ENCODE measurements at places on chromosomes 6 and 20. TPM values are rescaled to one million over a fixed set of nuclear protein-coding genes. Genes with fewer than 3 reads are reported as not detected.

The ADTRP gene
- total RNA-seq, result 0.64 TPM

The HLA-DMB gene
- total RNA-seq, result not detected

The TP53TG5 gene
- total RNA-seq, result not detected

The PROKR2 gene
- not detected for total RNA-seq

The HLA-DQA1 gene
- total RNA-seq, result not detected

The SLC22A7 gene
- not detected for total RNA-seq

The NEURL2 gene
- total RNA-seq, result 5.4 TPM

The CLIC5 gene
- not detected for total RNA-seq

The CNR1 gene
- not detected for total RNA-seq

The CLPSL1 gene
- total RNA-seq, result not detected

The C20orf141 gene
- total RNA-seq, result not detected

The ERVFRD-1 gene
- not detected for total RNA-seq

The DNAH8 gene
- not detected for total RNA-seq

The LST1 gene
- total RNA-seq, result not detected

GRCh38 chr6:2035826-2036709 is 209.3 kb downstream of the GMDS start:
- no peak for DNase-seq

GRCh38 chr6:166779963-166780683 is 153.1 kb upstream of the RPS6KA2 start:
- no peak for DNase-seq

GRCh38 chr6:164563924-164564323 is 745.5 kb downstream of the C6orf118 start:
- DNase-seq, result no peak

- no peak for DNase-seq
Observed at GRCh38 chr6:3831761-3832530, 17.2 kb upstream of the FAM50B start.

GRCh38 chr20:44835661-44836221 is 25.4 kb upstream of the RIMS4 start:
- DNase-seq, result peak; percentile 15

- no peak for DNase-seq
Observed at GRCh38 chr6:2363211-2363610, 117.8 kb upstream of the GMDS start.

GRCh38 chr6:4169028-4169789 is 33.8 kb upstream of the ECI2 start:
- DNase-seq, result peak; percentile 33

- DNase-seq, result no peak
Observed at GRCh38 chr6:11211254-11211653, 21.2 kb downstream of the NEDD9 start.

DNA sequence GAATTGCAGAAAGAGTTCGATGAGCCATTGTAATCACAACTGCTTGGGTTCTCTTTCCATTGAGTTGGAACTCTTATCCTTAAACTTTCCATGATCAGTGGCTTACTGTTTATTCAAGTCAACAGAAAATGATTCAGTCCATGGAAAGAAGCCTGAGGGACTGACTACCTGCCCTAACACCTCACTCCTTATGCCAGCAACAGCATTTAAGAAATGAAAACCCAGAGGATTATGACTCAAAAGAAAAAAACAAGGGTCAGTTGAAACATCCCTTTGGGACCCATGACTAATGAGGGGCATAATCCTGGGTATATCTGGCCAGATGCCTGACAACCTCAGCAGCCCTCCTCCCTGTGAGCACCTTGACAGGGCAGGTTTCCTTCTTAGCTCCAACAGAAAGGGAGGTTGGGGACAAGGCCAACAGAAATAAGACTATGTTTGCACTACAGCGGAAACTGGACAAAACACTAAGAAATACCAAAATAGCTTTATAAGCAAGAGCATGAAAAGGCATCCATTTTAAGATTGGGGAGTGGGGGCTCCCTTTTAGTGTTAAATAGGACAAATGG is 106.7 kb downstream of the MAP3K5 start:
- DNase-seq, result peak; percentile 69

DNA sequence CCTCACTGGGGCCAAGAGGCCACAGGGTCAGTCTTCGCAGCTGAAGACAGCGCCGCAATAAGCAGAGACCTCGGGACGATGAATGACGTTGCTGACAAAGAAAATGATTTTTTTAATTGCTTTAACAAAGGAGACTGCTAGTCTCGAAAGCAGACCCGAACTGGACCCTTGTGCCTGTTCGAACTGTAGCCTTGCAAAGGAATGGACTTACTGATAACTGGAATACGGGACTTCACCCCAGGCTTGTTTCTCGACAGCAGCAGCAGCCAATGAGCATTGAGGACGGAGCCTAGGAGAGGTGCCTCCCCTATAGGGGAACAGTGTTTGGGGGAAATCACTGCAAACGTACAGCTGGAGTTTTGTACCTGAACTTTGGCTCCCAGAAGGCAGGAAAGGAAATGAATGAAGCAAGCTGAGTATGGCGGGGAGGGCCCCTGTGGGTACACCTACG is 1.3 kb upstream of the TAF4 start:
- no peak for DNase-seq

GRCh38 chr6:158257781-158258180 is 54.5 kb upstream of the TULP4 start:
- DNase-seq, result no peak

GRCh38 chr20:11917663-11918062 is at the start of gene BTBD3:
TSS of gene BTBD3 (plus strand) at chr20:11917893. CDS start at chr20:11918276, 383 bp downstream.
- peak; percentile 55 for DNase-seq

DNA sequence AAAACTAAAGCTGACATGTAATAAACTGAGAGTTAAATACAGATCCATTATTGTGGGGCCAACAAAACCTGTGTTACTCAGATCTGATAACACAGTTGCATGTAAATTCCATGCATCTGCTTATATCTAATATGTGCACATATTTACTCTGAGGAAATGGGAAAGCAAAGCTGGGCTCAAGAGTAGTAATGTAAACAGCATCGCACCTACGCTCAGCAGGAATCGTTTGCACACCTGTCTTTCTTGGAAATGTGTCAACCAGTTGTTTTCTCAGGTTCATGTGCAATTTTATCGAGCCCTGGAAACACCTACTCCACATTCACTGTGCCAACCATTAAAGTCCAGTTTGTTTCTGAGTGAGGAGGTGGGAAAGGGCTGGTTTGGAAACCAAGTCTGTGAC is 80.3 kb upstream of the CNKSR3 start:
- no peak for DNase-seq

- DNase-seq, result peak; percentile 84
Observed at GRCh38 chr20:37534401-37535157, 6.9 kb upstream of the BLCAP start.

DNA sequence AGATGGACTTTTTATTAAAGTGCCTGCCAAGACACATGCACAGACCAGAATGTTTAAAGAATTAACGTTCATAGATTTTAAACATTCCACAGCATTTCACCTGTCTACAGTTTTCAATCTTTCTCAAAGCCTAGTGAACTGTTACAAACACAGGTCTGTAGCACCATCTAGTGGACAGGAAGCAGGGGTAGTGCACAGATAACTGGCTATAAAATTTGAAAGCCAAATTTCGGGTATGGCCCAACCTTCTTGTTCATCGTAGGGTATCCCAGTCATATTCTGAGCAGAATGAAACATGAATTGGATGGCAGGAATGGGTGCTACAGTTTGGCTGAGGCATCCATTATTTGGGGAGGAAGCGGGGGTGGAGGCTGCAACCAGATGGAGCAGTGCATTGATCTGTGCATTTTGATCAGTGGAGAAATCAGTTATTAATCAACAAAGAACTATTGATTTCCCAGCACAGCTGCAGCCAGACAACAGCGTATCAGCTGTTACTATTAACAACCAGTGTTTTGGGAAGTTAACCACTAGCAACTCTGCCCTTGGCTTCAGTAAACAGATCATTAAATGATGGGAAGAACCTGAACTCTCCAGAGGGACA is 56.1 kb upstream of the B3GAT2 start:
- DNase-seq, result peak; percentile 61

- no peak for DNase-seq
Observed at GRCh38 chr6:30568245-30568644, 3.0 kb upstream of the ABCF1 start.

DNA sequence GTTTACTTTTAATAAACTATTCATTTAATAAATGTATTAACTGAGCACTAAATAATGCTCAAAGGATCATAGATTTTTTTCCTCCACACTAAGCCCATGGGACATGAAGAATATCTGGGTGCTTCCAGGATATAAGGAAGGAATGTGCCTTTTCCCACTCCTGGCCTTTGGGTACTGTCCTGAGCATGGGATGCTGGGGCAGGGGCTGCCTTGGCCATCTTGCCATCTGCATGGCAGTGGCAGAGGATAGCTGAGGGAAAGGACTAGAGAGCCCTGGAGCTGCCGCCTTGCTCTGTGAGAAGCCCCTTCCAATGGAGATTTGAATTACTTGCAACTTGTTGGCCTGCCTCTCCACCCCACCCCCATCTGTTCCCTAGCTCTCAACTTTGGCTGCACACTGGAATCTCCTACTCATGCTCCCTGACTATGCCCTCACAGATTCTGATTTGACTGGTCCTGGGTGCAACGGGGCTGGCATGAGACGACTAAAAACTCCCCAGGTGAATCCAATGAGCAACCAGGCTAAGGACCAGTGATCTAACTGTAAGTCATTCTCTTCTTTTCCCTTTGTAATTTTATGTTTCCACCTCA is 15.6 kb downstream of the DDRGK1 start:
- DNase-seq, result no peak

DNA sequence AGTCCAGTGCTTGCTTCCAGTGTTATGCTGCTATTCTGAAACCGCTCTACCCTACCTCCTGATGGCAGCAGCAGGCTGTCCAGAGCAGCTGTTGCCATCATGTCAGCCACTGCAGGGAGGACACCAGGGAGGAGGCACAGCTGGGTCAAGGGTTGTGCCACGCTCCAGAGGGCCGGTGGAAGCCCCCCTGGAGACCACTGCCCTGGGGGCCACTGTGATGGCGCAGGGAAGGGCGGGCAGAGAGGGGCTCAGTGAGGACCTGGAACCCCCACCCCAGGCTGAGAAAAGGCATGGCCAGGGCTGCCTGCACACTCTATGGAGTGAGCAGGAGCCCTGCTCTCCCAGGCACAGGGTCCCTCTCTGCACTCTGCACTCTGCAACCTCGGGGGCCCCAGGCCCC is 271.3 kb upstream of the BTBD3 start:
- DNase-seq, result no peak

GRCh38 chr6:112030961-112031660 is 22.8 kb upstream of the CCN6 start:
- no peak for DNase-seq

DNA sequence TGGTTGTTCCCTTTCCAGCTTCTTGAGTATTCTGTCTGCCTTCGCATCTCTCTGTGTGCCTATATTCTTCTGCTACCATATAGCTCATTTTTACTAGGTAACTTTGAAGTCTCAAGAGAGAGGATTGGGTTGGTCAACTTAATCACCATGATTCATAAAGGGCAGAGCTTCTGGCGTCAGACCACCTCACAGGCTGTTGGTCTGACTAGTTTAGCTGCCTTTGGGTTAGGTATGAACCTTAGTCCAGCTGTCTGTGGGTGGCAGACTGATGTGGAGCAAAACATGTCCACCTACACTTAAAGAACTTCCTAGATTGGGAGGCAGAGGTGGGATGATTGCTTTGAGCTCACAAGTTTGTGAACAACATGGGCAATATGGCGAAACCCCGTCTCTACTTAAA is 192.2 kb upstream of the SGK1 start:
- DNase-seq, result no peak

DNA sequence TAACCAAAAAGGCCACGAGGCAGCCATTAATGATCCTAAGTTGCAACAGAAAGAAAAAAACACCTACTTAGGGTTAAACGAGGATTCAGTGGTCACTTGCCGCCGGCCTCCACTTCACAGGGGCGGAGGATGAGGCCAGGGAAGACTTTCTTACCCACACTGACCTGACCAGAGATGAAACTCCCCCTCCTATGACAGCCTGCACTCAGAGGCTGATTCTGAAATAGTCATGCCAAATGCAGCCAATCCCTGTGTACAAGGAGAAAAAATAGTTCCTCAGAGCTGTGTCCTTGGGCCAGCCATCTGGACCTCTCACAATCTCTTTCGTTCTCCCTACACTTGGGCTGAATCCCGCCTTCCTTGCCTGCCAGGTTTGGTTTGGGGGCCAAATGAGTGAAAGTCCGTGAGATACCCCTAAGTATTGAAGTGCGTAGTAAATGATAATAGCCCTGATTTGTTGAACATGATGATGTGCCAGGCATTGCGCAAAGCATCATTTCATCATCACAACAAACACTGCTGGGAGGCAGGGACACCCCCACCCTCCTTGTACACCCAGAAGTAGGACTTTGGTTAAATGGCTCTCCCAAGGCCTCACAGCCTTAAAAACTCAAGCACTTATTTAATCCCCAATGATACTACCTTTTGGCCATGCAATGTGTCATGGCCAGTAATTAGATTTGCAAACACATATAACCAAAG is 3.2 kb upstream of the IRF4 start:
- peak; percentile 19 for DNase-seq

- no peak for DNase-seq
Observed at GRCh38 chr20:58682656-58683531, 9.7 kb upstream of the NPEPL1 start.

DNA sequence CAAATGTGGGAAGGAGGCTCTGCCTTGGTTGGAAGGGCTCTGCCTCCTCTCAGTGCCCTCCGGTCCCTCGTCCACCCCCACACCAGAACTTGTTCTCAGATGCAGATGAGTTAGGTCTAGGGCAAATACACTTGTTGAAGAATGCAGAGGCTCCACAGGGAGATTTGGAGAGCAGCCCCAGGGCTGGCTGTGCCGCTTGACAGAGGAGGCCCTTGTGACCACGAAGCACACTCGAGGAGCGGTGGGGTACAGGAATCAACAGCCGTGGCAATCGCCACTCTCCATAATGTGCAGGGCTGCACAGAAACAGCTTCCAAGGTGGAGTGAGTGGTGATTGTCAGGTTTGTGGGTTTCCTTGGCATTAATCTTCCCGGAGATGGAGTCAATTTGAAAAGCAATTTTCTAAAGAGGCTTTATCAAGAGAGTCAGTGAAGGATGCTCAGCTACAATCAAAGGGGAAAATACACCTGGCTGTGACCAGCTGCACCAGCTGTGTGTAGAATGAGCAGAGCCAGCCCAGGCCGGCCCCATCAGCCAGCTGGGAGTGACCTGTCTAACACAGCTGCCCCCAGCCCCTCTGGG is 59.5 kb downstream of the BFSP1 start:
- no peak for DNase-seq

DNA sequence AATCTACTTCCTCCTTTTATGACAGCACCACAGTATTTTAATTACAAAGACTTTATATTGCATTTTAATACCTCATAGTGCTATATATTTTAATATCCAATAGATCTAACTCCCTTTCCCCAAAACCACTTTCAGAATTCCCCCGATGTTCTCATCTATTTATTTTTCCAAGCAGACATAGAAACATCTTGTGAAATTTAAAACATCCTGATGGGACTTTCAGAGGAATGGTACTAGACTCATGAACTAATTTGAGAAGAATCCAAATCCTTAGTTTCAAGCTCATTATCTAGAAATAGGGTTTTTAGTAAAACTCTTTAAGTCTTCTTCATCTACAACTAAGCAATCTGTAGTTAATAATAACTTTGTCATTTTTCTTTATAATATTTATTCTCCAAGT is 97.0 kb downstream of the TRERF1 start:
- no peak for DNase-seq

Measured in LHCN-M2 (cell line).